ENCODE measurements at places on chromosomes 13 and 19.

GRCh38 chr13:39105110-39105509 is 66.9 kb downstream of the NHLRC3 start:
- no peak for DNase-seq

- DNase-seq = no peak
Measured at GRCh38 chr13:53041968-53042516, 13.4 kb downstream of the OLFM4 start.

DNA sequence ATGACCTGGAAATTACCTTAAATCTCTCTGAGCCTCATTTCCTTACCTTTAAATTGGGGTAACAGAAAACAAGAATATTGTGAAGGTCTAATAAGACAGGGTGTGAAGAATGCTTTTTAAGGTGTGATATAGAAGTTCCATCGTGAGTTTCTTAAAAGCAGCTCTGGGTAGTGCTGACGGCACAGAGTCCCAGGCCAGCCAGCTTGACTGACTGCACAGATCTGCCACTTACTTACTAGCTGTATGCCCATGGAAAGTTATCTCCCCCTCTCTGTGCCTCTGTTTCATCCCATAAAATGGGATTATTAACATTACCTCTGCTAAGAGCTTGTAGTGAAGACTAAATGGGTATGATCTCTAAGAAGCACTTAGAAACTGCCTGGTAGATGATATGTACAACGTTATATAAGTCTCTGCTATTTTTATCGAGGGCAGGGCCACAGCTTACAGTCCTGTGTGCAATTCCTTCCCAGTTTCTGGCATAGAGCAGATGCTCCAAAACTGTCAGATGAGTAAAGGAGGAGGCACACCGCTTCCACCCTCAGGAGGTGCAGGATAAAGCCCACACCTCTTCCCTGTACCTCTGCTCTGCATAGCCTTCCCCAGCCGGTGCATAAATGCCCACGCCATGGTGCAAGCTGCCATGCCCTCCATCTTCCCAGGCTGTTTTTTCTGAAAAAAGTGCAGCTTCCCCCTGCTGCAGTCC is 99.6 kb downstream of the MBNL2 start:
- DNase-seq = no peak

DNA sequence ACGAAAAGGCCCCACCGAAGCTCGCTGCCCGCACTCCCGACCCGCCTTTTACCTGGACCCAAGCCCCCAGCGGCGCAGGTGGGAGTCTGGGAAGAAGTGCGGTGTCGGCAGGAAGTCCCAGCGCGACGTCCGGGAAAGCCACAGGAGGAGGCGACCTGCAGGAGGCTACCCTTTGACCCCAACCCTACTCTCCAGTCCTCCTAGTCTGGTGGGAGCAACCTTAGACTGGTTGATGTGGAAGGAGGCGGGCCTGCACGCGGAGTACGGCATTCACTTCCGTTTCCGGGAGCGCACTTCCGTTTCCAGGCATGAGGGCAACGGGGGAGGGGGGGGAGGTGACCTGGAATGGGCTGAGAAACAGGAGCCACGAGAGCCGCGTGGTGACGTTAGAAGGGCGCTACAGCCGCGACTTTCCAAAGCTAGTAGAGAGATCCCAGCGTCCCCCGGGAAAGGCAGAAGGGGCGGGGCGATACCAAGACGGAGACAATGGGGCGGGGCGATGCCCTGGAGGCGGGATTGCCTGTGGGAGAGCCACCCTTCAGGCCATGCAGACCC is 28.5 kb downstream of the ZNF266 start:
- DNase-seq = no peak

GRCh38 chr13:111339366-111340143 is 19.1 kb downstream of the TEX29 start:
- DNase-seq = no peak

GRCh38 chr13:59182241-59182640 is 981.5 kb downstream of the DIAPH3 start:
- DNase-seq = no peak

DNA sequence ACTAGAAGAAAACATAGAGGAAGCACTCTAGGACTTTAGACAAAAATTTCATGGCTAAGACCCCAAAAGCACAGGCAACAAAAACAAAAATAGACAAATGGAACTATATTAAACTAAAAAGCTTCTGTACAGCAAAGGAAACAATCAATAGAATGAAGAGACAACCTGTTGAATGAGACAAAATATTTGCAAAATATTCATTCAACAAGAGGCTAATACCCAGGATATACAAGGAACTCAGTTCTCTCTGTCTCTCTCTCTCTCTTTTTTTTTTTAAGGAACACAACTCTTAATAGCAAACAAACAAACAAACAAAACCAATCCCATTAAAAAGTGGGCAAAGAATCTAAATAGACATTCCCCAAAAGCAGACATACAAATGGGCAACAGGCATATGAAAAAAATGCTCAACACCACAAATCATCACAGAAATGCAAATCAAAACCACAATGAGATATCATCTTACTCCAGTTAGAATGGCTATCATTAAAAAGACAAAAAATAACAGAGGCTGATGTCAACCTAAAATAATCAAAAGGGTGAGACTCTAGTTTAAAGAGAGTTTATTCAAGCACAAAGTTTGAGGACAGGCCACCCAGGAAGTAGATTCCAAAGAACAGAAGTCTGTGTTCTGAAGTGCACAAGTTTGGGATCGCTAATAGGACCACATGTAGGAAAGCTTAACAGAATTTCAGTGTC is 27.1 kb upstream of the SLC7A9 start:
- DNase-seq = no peak

DNA sequence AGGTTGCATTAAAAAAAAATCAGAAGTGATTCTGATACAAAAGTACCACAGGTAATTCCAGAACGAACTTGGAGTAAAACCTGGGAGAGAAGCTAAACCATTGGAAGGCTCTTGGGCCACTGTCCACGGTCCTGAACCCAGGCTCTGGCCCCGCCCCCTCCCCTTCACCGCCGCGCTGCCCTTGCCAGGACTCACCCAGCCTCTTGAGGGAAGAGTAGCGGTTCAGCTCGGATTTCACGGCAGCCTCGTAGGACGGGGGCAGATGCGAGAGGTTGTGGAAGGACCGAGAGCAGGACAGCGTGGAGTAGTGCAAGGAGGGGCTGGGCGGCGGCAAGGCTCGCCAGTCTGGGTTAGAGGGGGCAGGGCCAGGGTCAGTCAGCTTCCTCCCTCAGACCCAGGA is 5.7 kb downstream of the SHISA7 start:
- no peak for DNase-seq

DNA sequence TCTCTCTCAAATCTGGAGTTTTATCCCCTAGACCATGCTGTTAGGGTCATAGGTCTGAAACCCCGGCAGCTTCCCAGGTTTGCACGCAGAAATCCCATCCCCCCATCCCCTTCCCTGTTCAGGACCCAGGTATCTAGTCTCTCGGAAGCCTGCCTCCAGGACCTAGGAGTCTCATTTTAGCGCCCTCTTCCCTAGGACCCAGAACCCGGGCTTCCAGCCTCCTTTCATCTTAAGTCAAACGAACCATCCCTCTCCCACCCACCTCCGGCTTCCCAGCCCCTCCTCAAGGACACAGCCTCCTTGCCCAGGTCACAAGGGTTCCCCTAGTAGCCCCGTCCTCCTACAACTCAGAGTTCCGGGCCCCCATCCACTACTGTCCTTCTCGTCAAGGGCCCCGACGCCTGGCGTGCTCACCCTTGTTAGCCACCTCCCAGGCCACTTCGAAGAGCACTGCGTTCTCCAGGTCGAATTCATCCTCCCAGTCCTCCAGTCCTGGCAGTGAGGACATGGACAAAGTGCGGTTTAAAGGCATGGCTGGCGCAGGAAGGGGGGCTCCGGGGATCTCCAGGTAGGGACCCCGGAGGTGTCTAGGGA is 431 bp downstream of the GYS1 start:
- DNase-seq = no peak

- no peak for DNase-seq
Measured at GRCh38 chr13:95749545-95749944, 72.6 kb downstream of the DNAJC3 start.

DNA sequence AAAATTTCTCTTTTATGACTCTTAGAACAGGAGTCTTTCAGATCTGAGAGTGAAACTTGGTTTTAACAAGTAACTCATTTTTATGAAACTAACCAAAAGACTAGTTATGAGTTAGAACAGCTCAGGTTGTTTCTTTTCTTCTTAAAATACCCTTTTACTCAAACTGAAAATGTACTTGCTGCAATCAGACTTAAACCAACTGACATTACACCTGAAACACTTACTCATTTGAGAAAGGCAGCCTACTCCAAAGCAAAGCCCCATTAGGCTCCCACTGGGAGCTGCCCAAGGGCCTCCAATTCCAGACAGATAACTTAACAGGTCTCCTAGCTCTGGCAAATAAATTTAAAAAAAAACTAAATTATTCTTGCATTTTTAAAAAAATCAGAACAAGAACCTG is 3.6 kb downstream of the FOXO1 start:
- no peak for DNase-seq

- no peak for DNase-seq
Measured at GRCh38 chr19:46390866-46391265, 22.5 kb downstream of the CCDC8 start.

DNA sequence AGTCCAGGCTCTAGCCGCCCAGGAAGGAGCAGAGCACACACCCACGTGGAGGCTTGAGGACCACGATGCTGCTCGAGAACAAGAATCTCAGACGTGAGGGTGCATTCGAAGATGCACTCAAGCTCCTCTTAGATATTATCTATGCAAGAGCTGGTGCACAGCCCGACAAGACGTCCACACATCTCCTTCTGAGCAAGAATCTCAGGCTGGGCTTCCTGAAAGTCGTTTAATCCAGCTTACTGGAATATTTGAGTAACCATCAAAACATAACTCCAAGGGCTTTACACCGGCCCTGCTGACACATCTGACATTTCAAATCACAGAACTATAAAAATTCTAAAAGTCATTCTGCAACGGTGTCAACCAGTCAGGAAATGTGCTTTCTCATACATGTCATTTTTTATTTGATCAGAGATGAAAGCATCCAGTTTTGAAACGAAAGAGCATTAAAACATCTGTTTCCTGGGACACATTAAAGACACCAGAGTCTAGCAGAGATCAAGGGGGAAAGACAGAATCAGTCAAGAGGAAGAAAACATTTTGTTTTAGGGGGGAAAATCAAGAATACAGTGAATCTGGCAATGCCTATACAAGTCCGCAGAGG is 177.7 kb upstream of the IRS2 start:
- DNase-seq = no peak

- no peak for DNase-seq
Measured at GRCh38 chr13:79456656-79457365, 24.1 kb upstream of the NDFIP2 start.

DNA sequence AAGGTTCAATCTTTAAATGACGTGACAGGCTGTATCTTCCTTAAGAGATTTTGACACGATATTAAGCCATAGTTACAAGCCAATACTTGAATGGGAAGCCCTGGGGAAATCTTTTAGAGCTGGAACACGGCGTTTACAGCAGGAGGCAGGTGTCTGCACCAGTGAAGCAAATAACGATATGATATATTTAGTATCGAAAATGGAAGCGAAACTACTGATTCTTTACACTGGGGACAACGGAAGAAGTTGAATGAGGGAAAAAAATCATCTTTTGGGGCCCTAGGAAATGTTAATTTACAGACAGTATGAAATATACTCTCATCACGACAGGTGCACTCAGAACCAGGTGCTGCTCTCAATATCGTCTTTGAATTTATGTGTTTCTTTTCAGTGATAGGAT is 793.9 kb upstream of the PCDH20 start:
- DNase-seq = no peak

DNA sequence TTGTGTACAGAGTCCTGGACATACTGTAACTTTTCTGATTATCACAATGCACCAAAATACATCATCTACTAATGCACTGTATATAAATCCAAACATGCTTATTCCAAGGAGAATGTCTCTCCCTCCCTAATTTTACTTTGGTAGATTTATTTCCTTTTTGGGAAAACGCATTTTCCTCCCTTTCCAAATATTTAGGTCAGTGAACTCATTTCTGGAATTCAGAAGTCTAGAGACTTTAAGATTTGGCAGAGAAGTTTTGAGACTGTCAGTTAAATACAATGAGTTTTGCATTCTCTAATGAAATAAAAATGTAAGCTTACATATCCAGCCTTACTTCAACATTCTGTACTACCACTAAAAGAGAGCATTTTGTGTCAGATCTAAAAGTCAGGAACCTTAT is 165.8 kb upstream of the EDNRB start:
- no peak for DNase-seq

- no peak for DNase-seq
Measured at GRCh38 chr19:45547965-45548609, 36.5 kb downstream of the OPA3 start.

GRCh38 chr13:97904059-97904458 is 49.4 kb upstream of the IPO5 start:
- no peak for DNase-seq

GRCh38 chr13:87680298-87680697 is 9.1 kb downstream of the SLITRK5 start:
- no peak for DNase-seq

DNA sequence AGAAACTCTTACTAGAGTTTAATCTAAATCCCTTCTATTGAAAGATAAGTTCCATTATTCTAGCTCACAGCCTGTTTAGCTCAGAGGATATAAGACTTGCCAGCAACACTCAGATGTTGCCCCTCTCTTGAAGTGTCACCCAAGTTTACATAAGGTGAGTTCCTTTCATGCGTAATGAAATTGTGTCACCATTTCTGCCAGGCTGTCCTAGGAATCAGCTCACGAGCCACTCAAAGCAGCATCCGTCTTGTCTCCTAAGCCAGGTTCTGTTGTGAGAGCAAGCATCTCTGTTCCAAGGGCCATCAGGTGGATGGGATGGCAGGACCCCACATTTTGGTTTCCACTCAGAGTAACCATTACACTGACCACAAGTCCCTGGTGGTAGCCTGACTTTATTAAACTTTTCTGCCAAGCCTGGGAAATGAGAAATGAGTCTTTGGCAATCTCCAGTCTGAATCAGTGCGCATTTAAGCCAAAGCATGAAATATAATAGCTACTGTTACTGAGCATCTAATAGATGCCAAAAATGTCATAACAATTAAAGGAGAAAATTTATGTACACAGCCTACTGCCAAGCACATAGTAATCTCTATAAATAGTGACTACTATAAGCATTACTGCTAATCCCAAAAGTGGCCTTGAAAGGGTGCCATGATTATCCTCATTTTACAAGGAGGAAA is 179.6 kb upstream of the MIR17HG start:
- DNase-seq = no peak

GRCh38 chr19:42552086-42553065 is 24.1 kb upstream of the CEACAM1 start:
- no peak for DNase-seq

- no peak for DNase-seq
Measured at GRCh38 chr13:23321535-23322241, 111.8 kb downstream of the SACS start.

All from SK-N-MC (cell line).